ENCODE measurements at places on chromosomes 1 and 21.

- DNase-seq: no peak
These were observed 140.2 kb upstream of the JUN start for GRCh38 chr1:58924016-58924565.

GRCh38 chr1:244735876-244736561, 83.1 kb downstream of the DESI2 start:
- DNase-seq: no peak

- DNase-seq: no peak
These were observed 52.7 kb downstream of the DHRS3 start for GRCh38 chr1:12565094-12565965.

DNA sequence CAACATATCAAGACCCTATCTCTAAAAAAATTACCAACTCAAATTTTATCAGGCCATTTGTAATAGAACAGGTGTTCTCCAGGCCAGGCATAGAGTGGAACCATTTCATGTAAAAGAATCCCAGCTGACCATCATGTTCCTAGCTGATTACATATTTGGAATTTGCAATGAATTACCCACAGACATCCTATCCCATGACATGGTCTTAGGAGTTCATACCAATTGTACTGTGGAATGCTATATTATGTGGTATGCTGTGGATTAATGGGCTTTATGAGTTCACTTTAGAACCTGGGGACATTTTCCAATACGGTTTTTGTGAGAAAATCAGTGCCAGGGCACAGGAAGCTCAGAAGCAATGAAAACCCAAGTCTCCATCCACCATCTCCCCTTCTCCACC, 110.3 kb downstream of the ZNF281 start:
- no peak for DNase-seq

DNA sequence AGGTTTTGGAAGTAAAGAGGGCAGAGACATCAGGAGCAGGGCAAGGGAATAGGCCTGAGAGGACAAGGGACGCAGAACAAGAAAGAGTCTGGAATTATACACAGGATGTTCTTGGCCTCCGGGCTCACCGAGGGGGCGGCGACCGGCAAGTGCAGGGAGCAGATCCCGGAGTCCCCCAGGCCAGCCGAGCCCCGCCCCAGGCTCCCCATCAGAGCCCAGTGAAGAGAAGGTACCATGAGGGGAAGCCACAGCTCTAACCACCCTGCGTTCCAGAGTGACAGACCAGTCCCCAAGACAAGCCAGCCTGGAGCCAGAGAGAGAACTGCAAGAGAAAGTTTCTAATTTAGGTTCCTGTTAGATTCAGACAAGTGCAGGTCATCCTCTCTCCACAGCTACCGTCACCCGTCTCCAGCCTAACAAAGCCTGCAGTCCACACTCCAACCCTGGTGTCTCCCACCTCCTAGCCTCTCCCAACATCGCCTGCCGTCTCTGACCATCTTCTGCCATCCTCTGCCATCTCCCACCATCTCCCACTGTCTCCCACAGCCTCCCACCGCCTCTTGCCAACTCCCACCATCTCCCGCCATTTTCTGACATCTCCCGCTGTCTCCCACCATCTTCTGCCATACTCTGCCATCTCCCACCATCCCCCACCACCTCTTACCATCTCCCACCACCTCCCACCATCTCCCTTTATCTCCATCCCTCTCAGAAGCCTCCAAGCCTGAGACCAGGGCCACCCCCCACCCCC, 42.5 kb downstream of the CAPN2 start:
- DNase-seq: no peak

All from naive B cell (primary cell).